ENCODE measurements at places on chromosomes 5 and 9. TPM values are rescaled to one million over a fixed set of nuclear protein-coding genes. Genes with fewer than 3 reads are reported as not detected.

Gene SLC4A9
- total RNA-seq: 0.44 TPM

Gene AHRR
- total RNA-seq: 34.9 TPM

Gene ZBTB6
- 11.8 TPM for total RNA-seq

DNA sequence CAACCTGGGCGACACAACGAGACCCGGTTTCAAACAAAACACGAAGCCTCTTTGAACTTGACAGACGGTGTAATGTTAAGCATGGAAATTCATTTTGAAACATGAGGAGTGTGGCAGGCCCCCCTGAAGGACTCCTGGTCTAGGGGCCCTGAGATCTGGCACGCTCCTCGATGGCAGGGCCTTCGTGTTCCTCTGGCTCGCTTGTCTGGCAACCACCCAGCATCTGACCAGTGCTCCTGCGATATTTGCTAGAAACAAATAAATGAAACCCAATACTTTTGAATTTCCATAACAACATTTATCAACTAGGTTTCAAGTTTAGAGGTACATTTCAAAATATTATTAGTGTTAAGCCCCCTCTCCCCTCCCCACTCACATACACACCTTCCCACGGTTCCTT lies 193.0 kb downstream of the ERCC6L2 start:
- DNase-seq: no peak

DNA sequence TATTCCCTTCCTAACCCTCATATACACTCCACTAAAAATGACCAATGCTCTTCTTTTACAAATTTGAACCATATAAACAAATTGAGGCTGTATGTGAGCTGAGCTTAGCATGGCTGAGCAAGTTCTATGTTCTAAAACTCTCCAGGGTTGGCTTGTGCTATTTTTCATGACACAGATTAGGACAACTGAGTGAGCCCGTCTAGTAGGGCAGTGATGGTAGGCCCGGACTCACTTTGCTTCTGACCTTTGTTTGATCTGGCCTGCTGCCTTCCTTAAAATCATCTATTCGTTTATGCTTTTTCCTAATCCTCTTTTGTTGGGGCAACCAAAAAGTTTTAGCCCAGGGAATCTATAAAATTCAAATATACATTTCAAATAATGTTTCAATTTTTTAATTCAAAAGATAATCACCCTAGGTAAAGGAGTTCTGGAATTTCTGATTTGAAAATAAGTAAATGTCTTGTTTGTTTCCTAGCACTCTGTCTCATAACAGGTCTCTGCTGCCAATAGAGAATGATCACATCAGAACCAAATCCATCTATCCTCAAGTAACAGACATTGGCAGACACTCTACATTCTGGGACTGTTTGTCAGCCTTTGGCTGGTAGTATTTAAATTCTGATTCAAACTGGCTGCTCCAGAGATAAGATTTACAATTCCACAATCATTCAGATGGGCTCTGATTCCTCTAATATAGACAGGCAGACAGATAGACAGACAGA lies 217.0 kb upstream of the TARS1 start:
- DNase-seq: no peak

GRCh38 chr5:150503386-150503785 lies 4.5 kb upstream of the NDST1 start:
- no peak for DNase-seq

DNA sequence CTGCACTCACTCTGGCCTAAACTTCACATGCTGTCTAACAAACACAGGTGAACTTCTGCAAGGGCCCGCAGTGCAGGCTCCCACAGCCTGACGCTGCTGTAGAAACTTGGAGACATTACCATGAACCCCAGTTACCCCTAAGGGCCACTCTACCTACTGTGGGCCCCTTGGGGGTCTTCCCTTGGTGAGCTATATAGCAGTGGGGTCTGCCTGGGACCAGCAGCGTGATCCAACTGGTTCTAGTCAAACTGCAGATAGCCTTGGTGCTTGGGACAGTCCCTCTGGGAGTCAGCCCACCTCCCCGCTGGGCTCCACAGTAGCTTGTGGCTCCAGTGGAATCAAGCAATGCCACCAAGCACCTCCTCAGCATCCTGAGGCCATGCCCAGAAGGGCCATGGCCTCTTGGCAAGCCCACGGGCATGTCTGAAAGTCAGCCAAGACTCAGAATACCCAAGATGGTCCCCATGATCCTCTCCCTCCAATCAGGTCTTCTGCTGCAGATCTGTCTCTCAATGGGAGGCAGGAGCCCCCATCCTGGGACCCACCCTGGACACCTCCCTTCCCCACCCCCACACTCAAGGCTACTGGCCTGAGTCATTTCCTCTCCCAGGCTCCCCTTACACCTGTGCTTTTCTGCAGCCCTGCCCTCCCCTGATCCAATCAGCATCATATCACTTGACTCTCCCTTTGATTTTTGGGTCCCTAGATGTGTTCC lies 230.0 kb upstream of the IRX1 start:
- no peak for DNase-seq

DNA sequence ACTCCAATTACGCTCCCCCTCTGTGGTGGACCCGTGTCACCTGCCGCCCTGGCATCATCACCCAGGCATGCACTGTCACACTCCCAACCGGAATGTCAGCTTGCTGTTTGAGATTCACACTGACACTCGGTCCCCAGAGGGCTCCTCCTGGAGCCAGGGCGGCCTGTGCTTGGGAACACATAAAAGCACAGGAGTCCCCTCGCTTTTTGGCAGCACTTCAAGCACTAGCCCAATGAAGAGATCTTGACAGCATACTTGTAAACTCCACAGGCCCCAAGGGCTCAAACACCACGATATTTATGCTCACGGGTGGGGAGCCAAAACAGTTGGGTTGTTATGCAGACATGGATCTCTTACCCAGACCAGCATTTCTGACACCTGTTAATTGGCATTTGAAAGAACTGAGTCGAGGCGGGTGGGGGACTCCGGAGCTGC lies 90.8 kb upstream of the EGFLAM start:
- DNase-seq: no peak

DNA sequence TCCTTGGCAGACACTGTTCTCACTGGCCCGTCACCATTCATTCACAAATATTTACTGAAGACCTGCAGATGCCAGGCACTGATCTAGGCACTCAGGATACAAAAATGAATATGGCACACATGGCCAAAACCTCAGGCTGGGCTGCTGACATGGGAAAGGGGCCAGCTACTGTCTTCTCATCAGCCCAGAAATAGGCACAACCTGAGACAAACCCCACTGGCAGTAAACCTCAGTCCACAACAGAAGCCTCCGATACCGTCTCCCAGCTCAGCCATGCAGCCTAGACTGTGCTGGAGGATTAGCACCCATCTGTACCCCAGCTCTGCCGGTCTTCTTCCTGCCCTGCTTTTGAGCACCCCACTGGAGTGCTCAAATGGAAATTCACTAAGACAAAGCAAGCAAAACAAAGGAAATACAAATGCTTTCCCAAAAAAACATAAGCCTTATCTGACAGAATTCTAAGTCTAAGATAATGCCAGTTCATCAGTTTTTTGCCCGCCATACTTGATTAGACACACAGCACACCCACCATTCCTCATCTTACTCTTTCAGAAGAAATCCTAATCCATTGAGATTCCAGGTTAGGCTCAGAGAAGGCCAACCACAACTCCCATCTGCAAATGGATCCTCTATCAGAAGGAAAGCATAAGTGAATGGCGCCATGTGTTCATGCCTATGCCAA lies 8.2 kb downstream of the P4HA2 start:
- no peak for DNase-seq

GRCh38 chr9:113558632-113559502 lies 95.3 kb downstream of the RGS3 start:
- DNase-seq: no peak
